Gastrocnemius medialis (tissue), 4 donors: ENCODE measurements at places on chromosomes 11 and 22. TPM values are rescaled to one million over a fixed set of nuclear protein-coding genes. Genes with fewer than 3 reads are reported as not detected.

- no peak for DNase-seq
These were observed 158.8 kb downstream of the CTTN start for GRCh38 chr11:70556884-70557741.

DNA sequence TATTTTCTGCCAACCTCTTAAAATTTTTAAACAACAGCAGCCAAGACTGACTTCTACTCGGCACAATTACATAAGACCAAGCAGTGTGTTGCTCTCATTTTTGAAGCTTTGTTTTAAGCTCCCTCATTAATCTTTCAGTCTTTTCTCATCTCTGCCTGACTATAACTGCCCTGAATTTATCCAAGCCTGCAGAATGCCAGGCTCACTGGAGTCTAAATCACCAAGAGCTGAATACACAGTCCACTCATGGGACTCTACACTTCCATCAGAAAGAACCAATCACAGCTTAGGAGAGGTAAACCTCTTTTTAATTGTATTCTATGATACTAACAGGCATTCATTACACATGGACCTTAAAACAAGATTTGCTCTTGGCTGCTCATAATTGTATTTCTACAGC is 178.7 kb downstream of the CADM1 start:
- no peak for DNase-seq

DNA sequence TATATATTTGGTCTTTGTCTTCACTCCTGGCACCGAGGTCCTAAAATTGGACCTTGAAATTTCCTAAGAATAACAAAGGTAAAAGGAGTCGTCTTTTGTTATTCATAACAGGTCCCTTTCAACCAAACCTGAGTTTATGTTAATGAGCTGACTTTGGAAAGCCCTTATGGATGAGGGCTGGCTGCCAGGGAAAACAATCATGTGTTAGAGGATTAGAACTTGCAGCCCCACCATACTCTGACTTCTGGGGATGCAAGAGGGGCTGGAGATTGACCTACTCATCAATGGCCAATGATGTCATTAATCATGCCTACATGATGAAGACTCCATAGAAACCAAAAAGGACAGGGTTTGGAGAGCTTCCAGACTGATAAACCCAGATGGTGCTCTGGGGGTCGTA is 118.9 kb downstream of the MRTFA start:
- DNase-seq, result no peak

DNA sequence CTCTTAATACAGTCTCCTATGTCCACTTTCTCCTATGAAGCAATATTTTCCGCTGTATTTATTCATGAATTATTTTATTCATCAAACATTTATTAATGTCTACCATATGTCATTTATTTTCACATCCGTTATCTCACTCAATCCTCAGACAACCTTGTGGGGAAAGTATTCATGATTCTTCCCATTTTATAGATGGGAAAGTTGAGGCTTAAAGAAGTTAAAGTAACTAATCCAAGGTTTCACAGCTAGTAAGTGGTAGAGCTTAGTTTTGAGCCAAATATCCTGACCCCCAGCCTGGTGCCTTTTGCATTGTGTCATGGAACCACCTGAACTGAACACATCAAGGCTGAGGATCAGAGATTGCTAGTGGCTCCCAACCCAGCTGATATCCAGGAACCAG is 66.6 kb downstream of the ISX start:
- DNase-seq, result no peak

GRCh38 chr11:104124979-104125378 is 39.0 kb downstream of the PDGFD start:
- DNase-seq, result no peak

- DNase-seq, result no peak
These were observed 9.6 kb downstream of the PTDSS2 start for GRCh38 chr11:459511-460220.

DNA sequence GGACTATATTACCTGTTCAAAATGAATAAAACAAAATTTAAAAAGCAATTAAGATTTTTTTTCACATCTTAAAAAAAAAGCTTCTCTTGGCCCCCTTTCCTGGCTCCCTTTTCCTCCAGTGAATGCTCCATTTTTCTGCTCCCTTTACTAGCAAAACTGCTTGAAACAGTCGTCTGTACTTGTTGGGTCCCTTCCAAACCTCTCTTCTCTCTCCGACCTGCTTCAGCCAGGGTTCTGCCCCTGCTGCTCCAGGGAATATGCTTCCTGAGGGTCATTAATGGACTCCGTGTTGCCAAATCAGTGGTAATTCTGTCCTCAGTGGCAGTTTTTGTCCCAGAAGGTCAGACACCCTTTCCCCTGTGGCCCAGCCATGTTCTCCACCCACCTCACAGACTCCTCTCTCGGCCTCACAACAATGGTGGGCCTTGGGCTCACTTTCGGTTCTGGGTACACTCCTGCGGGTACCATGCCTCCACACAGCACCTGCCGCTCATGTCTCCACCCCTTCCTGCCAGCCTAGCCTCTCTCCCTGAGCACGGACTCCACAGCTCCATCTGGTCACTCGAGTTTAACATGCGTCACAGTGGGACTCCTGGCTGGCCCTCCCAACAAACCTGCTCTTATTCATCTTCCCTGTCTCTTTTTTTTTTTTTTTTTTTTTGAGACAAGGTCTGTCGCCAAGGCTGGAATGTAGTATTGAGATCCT is 7.8 kb upstream of the POLR3H start:
- DNase-seq, result no peak

Gene NDUFS8
- total RNA-seq, result 242 TPM

- no peak for DNase-seq
These were observed 93.6 kb downstream of the SYN3 start for GRCh38 chr22:32964411-32965057.

Gene ARHGAP1
- 34.8 TPM for total RNA-seq

GRCh38 chr11:44136176-44136945 is 40.9 kb downstream of the EXT2 start:
- no peak for DNase-seq

- DNase-seq, result peak; percentile 58
These were observed 33.9 kb downstream of the PRDM11 start for GRCh38 chr11:45180179-45180847.

DNA sequence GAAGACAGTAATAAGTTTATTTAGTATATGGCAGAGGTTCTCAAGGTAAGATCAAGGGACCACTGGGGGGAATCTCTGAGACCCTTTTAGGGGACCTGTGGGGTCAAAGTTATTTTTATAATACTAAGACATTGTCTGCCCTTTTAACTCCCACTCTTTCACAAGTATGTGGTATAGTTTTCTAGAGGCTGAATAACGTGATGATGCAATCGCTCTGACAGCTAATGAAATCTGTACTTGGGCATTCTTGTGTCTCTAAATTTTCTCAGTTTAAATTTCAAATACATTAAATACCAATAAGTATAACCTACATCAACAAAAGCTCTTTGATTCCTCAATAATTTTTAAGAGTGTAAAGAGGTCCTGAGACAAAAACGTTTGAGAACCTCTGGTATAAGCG is 147.9 kb downstream of the ATG16L2 start:
- DNase-seq, result no peak

- no peak for DNase-seq
These were observed 51.5 kb upstream of the GAL start for GRCh38 chr11:68632802-68633201.

DNA sequence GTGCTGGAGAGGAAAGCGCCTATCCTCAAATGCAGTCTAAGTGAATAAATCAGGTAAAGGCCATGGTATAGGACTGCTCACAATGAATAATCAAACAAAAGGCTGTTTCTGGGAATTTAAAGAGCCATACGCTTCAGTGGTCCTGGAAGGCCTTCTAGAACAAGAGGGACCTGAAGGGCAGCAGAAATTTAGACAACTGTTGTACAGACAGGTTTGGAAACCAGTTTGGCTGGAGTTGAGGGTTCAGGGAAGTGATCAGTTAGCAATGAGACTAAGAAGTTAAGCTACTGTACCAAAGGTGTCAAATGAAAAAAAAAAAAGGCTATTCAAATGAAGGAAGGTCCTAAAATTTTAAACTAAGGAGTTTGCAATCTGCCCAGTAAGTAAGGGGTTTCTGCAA is 56.6 kb upstream of the SCUBE2 start:
- DNase-seq, result no peak

DNA sequence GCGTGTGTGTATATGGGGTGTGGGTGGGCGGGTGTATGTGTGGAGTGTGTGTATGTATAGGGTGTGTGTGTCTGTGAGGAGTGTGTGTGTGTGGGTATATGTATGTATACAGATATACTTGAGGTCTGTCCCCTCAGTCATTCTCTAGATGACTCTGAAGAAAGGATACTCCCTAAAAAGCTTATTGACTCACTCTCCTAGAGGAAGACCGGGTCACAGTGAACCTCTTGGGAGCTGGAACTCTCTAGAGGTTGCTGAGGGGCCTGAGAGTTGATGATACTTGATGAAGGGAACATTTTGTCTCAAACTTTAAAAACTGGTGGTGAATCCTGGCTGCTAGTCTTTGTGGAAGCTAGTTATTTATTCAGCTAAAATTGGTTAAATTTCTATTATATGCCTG is 15.1 kb downstream of the STX3 start:
- no peak for DNase-seq

Gene FREY1
- not detected for total RNA-seq

DNA sequence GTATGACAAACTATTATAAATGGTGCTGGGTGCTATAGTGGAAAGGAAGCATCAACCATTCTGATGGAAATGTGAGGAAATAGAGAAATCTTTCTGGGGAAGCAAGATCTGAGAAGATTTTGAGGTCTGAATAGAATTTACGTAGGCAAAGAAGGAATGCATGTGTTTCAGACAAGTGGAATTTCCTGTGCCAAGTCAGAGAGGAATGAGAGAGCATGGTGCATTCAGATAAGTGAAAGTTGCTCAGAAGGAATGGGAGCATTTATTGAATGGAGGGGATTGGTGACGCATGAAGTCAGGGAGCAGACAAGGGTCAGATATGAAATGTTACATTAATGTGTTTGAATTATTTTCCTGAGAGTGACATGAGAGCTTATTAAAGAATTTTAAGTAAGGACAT is 725.5 kb downstream of the METTL15 start:
- no peak for DNase-seq

DNA sequence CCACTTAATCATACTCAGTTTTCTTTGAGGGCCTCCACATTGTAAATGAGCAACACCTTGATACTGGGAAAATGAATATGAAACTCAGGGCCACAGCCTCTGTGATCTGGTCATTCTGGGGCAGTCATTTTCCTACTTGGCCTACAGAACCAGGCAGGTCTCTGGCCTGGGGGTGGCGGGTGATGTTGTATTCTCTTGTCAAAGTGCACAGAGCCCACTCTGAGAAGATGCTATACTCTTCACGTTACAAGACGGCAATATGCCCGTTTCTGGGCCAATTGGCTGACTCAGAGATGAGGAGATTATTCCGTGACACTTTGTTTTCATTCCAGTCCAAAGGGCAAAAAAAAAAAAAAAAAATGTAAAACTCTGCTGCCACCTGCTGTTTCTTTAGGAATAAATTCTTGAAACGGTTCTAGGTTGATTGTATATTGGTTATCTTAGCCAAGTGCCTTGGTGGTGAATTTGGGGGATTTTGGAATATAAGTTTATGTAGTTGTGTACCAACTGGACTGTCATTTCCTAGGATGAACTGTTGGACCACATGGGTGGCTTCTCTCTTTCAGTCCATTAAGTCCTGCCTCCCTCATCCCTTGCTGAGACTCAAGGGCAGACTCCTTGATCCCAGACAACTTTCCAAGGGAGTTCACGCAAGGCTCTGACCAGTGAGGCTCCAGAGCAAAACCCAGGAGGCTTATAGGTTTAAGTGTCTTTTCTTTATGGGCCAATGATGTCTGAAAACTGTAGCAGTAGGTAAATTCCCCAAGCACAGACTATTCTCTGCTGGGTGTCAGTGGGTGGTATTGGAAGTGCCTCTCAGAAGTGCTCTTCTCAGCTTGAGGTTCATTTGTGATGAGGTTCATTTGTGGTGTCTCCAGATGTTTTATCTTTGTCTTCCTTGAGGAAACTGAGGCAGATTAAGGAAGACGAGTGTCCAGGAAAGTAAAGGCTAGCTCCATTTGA is 18.2 kb downstream of the ADM start:
- DNase-seq, result peak; percentile 49

- DNase-seq, result no peak
These were observed 906 bp downstream of the CCDC90B start for GRCh38 chr11:83285151-83285770.

Gene DMC1
- 0.18 TPM for total RNA-seq

Gene PLEKHA7
- total RNA-seq, result 2.3 TPM

Gene DTX4
- total RNA-seq, result 0.91 TPM

Gene SLC22A6
- total RNA-seq, result not detected

Gene OVOL1
- not detected for total RNA-seq

Gene MFRP
- total RNA-seq, result not detected
